NCI-H146 (cell line): ENCODE measurements at places on chromosomes 16 and 17.
A peak's percentile ranks its signal among the peaks of the same experiment; 100 is the strongest.

DNA sequence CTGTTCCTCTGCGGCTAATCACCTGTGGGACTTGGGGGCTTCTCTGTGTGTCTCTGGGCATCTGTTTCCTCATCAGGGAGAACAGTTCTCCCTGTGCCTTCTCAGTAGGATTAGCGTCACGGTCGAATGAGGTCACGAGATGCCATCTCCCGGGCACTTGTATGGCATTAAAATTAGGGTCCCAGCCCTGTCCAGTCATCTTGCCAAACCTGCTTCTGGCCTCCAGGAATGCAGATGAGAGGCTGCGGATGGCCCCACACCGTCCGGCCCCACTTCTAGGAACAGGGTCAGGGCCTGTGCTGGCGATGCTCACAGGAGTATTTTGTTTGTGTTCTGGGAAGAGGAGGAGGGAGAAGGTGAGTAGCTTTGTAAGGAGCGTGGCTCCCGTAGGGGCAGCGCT lies 58.5 kb downstream of the OR1D5 start:
- DNase-seq: no peak

GRCh38 chr16:54204756-54205155 lies 81.8 kb downstream of the IRX3 start:
- DNase-seq: peak; percentile 73

- no peak for DNase-seq
Measured at GRCh38 chr16:19639986-19640421, 78.0 kb downstream of the KNOP1 start.

GRCh38 chr17:9408868-9409829 lies 166.5 kb downstream of the STX8 start:
- peak; percentile 25 for DNase-seq
